ENCODE measurements at places on chromosomes 5 and 9.

DNA sequence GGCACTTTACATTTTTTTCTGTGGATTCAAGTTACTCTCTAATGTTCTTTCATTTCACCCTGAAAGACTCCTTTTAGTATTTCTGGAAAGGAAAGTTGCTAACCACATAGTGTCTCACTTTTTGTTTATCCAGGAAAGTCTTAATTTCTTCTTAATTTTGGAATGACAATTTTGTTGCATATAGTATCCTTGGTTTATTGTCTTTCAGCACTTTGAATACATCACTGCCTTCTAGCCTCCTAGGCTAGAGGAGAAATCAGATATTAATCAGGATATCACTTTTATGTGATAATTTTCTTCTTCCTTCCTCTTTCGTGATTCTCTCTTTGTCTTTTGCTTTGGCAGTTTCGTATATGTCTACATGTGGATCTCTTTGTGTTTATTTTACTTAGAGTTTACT lies 11.4 kb downstream of the ADGRV1 start:
- no peak for DNase-seq

- DNase-seq = no peak
Measured at GRCh38 chr5:67194166-67194565, 2.4 kb downstream of the CD180 start.

- DNase-seq = no peak
Measured at GRCh38 chr5:52809884-52810283, 22.2 kb downstream of the ITGA1 start.

GRCh38 chr9:91289244-91289643 lies 72.5 kb downstream of the AUH start:
- no peak for DNase-seq

- DNase-seq = no peak
Measured at GRCh38 chr9:1492156-1492555, 442.0 kb downstream of the DMRT2 start.

- DNase-seq = no peak
Measured at GRCh38 chr9:132027752-132028663, 51.7 kb downstream of the MED27 start.

DNA sequence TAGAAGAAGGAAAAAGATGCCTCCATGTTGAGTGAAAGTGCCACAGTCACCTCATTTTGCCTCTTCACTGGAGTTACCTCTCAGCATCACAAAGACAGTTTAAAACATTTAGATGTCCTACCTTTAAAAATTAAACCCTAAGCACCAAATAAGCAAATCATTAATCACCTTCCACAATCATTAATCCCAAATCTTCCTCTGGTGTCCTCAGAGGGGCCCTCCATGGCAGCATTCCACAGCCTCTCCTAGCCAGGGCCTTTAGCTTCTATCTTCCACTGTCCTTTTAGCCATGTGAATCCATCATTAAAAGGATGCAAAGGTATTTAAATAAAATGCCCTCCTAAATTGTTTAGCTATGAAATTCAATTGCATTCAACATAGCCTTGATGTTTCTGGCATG lies 310.8 kb downstream of the PDE4D start:
- DNase-seq = no peak

DNA sequence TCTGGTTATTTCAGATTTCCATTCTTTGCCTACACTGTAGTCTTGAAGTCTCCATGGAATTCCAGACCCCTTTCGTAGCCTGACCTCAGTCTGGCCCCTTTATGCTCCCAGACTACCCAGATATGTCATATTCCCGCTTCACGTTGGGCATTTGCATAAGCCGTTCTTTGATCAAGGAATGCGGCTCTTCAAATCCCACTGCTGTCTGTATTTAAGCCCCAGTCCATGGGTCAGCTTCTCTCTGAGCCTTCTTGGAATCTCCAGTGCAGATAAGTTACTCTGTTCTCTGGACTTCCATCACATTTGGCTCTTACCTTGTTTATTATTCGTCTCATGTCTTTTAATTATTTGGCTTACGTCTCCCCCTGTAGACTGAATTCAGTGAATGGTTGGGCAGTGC lies 97.4 kb downstream of the PARP8 start:
- no peak for DNase-seq

- no peak for DNase-seq
Measured at GRCh38 chr9:104879555-104880309, 48.2 kb downstream of the ABCA1 start.

- DNase-seq = no peak
Measured at GRCh38 chr5:94388773-94389514, 229.5 kb downstream of the KIAA0825 start.

DNA sequence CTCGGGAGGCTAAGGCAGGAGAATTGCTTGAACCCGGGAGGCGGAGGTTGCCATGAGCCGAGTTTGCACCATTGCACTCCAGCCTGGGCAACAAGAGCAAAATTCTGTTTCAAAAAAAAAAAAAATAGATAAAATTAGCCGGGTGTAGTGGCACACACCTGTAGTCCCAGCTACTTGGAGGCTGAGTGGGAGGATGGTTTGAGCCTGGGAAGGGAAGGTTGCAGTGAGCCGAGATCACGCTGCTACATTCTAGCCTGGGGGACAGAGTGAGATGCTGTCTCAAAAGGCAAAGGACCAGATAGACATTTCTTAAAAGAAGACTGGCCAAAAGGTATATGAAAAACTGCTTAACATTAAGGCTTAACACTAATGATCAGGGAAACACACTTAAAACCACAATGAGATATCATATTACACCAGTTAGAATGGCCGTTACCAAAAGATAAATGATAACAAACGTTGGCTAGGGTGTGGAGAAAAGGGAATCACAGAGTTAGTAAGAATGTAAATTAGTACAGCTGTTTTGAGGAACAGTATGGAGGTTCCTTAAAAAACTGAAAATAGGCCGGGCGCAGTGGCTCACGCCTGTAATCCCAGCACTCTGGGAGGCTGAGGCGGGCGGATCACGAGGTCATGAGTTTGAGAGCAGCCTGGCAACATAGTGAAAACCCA lies 10.1 kb upstream of the MARVELD2 start:
- DNase-seq = no peak

DNA sequence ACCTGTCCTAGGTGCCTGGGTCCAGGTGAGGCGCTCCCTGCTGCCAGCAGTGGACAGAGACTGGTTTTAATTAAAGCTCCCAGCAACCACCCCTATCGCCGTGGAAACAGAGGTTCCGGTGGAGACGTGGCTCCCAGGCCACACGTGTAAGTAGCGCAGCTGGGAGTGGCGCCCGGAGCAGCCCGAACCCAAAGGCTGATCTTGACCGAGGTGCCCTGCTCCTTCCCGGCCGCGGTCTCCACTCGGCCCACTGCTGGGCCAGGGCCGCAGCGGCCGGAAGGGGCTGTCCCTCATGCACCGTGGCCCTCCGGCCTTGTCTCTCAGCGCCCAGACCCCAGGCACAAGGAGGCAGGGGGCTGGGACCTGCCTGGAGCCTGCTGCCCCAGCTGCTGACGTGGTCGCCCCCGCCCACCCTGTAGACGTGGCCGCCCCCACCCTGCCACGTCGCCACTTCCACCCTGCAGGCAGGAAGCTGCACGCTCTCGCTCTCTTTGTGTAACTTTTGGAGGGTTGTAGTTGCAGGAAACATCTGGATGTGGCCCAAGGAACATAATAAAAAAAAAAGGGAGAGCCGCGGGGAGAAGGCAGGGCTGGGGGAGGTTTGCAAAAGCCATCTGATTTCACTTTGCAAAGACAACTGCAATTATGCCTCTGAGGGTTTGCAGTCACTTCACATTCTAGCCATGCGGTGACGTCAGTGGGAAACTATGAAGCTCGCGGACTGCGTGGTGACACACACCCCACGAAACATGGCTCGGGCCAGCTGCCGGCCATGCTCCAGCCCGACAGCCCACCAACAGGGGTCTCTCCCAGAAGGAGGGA lies 129.9 kb downstream of the RXRA start:
- no peak for DNase-seq

GRCh38 chr9:2876726-2877125 lies 32.8 kb upstream of the PUM3 start:
- DNase-seq = no peak

- no peak for DNase-seq
Measured at GRCh38 chr9:121767171-121767769, 115.8 kb downstream of the DAB2IP start.

- DNase-seq = no peak
Measured at GRCh38 chr9:33878691-33879366, 61.9 kb downstream of the UBE2R2 start.

- DNase-seq = no peak
Measured at GRCh38 chr5:157336423-157336744, 70.5 kb downstream of the CYFIP2 start.

- DNase-seq = no peak
Measured at GRCh38 chr9:4317681-4318080, 17.8 kb upstream of the GLIS3 start.

DNA sequence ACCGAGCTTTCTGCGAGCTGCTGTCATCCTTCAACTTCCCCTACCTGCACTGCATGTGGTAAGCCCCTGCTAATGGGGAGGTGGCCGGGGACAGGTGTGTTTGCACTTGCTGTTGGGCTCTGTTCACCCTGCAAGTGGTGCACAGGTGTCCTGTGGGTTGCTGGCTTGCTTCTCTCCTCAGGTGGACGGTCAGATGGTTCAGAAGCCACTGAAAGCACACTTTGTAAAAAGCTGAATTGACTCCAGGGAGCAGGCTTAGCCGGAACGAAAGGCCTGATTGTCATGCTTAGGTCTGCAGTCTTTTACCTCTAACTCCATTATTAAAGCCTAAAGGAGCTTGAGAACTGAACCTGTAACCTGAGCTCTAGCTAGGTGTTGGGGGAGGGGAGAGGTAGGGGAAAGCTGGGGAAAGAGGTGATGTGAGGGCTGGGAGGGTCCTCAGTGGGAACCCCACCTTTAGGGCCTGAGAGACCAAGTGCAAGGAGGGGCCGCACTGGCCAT lies 37.6 kb downstream of the ACER2 start:
- no peak for DNase-seq

DNA sequence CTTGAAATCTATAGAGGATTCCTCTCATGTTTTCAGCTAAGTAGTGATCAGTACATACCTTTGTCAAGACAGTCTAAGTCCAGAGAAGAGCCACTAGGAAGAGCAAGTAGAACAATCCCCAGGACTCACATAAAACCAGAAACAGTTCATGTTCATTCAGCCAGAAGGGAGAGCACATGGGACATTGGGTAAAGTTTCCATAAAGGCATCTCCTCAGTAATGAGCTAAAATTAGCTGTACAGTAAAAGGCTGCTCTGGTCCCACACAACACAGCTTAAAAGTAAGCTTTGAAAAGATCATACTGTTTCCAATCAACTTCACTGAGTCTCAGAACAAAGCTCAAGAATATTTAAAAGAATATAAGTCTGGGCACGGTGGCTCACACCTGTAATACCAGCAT lies 32.4 kb downstream of the HOMER1 start:
- no peak for DNase-seq

DNA sequence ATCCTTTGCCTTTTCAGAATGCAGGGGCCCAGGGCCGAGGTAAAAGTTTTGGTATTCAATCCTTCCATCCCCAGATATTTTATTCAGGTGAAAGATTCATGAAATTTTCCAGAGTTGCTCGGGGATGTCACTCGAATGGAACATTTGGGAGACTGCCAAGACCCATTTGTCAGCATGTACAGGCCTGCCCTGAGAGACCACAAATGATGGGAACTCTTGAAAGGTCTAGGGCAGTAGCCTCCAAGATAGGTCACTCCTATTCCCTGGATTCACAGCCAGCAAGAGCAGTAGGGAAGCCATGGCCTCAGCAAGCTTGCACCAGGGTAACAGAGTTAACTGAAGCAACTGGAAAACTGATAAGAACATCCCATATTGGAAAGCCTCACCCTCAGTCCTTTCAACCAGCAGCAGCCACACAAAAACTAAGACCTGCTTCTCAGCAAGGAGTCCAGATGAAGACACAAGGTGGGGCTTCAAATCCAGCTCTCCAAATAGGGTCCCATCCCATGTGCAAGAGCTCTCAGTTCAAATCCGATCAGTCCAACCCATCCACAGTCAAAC lies 12.5 kb downstream of the CARD6 start:
- DNase-seq = no peak

DNA sequence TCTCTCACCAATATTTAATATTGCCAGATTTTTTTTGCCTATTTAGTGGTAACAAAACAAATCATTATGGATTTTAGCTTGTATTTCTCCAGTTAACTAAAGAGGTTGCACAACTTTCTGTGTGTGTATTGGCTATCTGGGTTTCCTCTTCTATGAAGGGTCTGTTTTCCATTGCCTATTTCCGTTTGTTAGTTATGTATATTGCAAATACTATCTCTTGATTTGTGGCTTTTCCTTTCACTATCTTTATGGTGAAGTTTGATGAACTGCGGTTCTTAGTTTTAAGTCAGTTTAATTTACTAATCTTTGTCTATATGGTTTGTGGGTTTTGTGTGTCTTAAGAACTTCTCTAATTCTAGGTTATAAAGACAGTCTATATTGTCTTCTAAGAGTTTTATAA lies 136.3 kb downstream of the CEP120 start:
- no peak for DNase-seq

DNA sequence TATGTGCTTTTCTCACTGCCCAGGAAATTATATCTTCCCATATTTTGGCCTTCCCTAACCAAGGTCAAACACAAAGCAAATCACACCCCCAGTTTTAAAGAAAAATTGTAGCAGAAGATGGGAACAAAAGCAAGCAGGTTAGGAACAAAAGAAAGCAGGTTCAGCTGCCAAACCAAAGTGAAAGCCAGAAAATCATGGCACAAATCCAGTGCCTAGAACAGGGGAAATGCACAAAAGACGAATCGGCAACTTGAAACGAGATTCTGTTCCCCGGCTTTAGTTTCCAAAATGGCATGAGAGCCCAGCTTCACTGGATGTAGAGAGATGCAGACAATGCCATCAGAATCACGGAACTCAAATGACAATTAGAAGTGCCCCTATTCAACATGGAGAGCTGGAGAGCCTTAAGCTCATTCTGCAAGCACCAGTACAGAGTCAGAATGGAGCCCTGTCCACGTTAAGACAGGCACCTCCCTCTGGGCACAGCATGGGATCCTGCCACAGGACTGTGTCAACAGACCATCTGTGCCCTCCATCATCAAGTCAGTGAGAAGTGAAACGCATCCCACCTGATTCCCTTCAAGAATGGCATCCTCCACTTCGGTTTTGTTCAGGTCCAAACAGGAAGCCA lies 13.8 kb downstream of the DNAH5 start:
- DNase-seq = no peak

DNA sequence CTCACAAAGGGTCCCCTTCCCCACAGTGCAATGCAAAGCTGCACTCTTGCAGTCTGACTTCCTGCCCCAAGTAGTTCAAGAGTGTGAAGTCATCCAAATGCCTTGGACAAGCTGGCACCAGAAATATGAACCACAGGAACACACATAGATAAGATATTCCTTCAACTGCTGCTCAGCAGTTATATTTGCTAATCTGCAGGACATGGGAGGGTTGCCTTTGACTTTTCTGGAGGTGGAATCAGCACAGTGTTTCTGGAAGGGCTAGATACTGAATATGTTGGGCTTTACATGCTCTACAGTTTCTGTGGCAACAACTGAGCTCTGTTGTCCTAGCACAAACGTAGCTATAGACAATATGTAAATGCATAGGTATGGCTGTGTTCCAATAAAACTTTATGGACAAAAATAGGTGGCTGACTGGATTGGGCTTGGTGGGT lies 96.7 kb upstream of the PCA3 start:
- DNase-seq = no peak

- no peak for DNase-seq
Measured at GRCh38 chr5:113062869-113063508, 86.4 kb downstream of the DCP2 start.

- no peak for DNase-seq
Measured at GRCh38 chr9:136117916-136118319, 757 bp downstream of the TMEM250 start.

Measured in GM18507 (cell line).